ENCODE measurements at places on chromosomes 16 and 17.

GRCh38 chr16:81374550-81374949 lies 59.8 kb downstream of the GAN start:
- no peak for DNase-seq

- no peak for DNase-seq
Measured at GRCh38 chr16:55495616-55496289, 13.1 kb upstream of the LPCAT2 start.

- no peak for DNase-seq
Measured at GRCh38 chr17:13134076-13134475, 116.2 kb upstream of the ELAC2 start.

- DNase-seq = peak; percentile 68
Measured at GRCh38 chr17:7383742-7384488, 3.0 kb downstream of the TNK1 start.

DNA sequence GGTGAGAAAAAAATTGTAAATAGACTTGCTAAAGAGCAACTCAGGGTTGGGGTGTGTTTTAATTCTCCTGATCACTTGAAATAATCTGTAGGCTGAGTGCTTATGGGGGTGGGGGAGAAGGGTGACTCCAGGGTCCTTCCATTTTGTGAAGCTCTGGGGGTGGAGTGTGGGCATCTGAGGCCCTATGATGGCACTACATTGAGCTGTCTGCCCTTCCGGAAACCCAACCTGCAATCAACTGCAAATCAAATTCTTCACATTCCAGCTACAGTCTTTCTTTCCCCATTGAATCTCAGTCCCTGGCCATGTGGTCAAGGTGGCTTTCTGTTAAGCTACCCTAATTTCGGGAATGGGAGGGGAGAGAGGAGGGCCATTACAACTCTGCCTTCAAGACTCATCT lies 6.0 kb upstream of the CDC6 start:
- DNase-seq = no peak

GRCh38 chr17:8360260-8360659 lies 16.2 kb downstream of the KRABD2 start:
- no peak for DNase-seq

- DNase-seq = no peak
Measured at GRCh38 chr16:49456763-49457162, 83.2 kb downstream of the C16orf78 start.

- DNase-seq = no peak
Measured at GRCh38 chr17:66343531-66344078, 41.2 kb downstream of the PRKCA start.

- DNase-seq = no peak
Measured at GRCh38 chr17:76208120-76208519, 32.2 kb downstream of the RNF157 start.

GRCh38 chr16:85650135-85650843 lies 37.2 kb downstream of the GSE1 start:
- no peak for DNase-seq

- no peak for DNase-seq
Measured at GRCh38 chr17:33779234-33779591, 475.9 kb upstream of the CCL2 start.

DNA sequence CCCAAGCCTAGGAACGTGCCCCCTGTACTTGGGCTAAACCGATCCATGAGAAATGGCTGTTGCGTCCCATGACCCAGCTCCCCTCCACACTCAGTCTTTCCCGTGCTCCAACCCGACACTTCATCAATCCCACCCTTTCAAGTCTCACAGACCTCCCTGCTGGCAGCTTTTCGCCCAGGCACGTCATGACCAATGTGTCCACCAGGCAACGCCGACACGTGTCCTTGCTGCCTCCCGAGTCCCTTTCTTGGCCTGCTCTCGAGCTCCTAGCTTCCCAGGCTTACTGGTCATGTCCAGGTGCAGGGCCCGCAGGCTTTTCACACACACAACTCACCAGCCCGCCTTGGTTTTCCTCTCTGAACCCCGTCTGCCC lies 12.2 kb downstream of the MNT start:
- DNase-seq = no peak

- DNase-seq = no peak
Measured at GRCh38 chr17:16215002-16215272, 397 bp downstream of the NCOR1 start.

DNA sequence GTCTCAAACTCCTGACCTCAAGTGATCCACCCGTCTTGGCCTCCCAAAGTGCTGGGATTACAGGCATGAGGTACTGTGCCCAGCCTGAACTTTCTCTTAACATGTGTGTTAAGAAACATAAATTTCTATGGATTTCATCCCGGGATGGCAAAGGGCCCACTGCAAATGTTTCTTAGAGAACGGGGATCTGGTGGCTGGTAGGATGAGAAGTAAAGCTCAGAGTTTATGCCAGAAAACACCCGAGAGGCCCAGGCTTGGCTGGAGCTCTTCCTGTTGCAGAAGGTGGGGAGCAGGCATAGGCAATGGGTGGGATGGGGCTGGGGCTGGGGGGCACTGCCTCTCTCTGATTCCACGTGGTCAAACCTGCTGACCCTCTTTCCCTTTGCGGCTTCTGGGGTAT lies 5.6 kb upstream of the CARHSP1 start:
- no peak for DNase-seq

GRCh38 chr17:45370949-45371413 lies 54.2 kb upstream of the MAP3K14 start:
- no peak for DNase-seq

GRCh38 chr17:80453998-80454556 lies 22.3 kb downstream of the NPTX1 start:
- DNase-seq = no peak

DNA sequence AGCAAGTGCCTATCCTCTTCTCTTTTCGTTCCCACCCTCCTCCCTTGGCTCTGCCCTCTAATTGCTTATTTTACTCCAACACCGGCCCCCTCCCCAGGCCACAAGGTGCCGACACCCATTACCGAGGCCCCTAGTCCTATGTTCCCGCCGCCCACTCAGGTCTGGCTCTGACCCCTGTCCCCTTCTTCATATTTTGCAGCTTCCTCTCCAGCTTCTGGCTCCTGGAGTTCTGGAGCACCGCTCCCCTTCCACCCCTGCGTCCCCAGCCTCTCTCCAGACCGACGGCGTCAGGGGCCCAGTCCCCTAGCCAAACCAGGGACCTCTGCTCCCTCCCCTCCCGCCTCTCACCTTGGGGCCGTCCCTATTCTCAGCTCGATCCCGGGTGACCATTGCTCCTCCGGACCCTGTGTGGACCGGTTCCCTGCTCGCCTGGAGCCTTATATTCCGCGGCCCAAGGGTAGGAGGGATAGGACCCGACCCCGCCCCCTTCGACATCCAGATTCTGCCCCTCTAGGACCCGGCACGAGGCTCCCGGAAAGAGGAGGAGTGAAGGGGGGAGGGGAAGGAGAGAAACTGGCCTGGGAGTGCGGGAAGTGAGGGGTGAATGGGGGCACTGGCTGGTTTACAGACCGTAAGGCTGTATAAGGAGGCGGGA lies at the start of gene HES7:
TSS of gene HES7 (minus strand) at position 412 of the 655 bp plus-strand sequence. CDS start at position 390, 22 bp downstream.
- DNase-seq = no peak

GRCh38 chr17:77453613-77454241 lies 313.0 kb downstream of the SEC14L1 start:
- no peak for DNase-seq

- DNase-seq = no peak
Measured at GRCh38 chr16:24845726-24846547, at the start of gene SLC5A11. SLC5A11 (plus strand) TSS chr16:24845963; CDS start chr16:24858644, 12,681 bp downstream.

- DNase-seq = no peak
Measured at GRCh38 chr17:61157246-61157886, 242.3 kb upstream of the TBX2 start.

DNA sequence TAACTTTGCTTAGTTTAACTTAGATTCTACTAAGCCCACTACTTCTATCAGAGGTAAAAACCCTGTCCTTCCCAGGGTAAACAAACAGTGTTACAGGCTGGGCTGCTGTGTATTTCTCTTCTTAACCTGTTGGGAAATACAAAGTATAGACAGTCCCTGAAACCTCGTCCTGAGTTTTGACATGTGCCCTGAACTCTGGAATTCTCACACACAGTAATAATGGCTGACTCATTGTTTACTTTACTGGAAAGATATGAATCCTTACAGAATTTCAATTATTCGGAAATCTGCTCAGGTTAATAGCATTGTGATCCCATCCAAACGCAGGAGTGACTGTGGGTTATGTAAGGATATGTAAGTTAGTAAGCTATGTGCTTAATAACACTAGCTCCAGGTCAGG lies 199.1 kb downstream of the TMEM114 start:
- DNase-seq = no peak

- no peak for DNase-seq
Measured at GRCh38 chr16:29765167-29766032, 12.7 kb upstream of the ZG16 start.

- DNase-seq = no peak
Measured at GRCh38 chr17:27947005-27947406, 53.8 kb upstream of the LYRM9 start.

DNA sequence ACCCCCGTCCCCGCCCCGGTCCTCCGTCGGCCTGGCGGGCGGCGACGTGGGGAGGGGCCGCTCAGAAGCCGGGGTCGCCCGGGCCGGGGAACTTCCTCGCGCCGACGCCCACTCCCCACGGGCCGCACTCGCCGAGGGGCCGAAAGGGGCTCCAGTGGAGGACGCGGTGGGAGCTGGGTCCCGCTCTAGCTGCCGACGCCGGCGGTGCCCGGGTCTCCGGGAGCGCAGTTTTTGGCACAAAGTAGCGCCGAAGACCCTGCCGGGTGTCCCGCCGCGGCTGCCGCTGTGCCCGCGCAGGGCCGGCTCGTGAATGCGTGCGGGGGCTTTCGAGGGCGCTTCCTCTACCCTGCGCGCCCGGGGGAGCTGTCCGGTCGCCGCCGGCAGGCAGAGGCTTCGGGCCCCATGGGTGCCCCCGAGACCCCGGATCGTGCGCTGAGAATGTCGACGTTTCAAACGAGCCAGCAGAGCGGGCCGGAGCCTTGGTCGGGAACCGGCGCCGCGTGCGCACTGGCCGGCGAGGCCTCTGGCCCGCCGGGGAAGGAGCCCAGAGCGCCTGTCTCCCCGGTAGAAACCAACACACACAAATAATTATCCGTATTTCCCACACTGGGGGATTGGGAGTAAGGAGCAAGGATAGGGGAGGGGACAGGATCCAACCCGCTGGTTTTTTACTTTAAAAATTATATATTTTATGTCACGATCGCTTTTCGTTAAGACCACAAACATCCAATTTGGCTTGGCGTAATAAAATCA lies 46.6 kb upstream of the SLC38A10 start:
- no peak for DNase-seq

DNA sequence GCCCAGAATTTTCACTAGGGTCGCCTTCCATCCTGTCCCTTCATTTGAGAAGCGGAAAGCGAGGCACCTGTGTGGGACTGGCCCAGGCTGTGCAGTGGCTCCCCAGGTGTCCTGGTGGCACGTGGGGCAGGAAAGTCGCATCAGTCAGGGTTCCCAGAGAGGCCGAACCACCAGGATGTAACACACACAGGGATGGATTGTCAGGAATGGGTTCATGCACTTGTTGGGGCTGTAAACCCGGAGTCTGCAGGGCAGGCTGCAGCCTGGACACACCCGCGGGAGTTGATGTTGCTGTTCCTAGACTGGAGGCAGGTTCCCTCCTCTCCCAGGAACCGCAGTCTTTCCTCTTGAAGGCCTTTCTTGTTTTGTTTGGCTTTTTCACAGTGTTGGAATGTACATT lies 30.7 kb upstream of the RPTOR start:
- no peak for DNase-seq

DNA sequence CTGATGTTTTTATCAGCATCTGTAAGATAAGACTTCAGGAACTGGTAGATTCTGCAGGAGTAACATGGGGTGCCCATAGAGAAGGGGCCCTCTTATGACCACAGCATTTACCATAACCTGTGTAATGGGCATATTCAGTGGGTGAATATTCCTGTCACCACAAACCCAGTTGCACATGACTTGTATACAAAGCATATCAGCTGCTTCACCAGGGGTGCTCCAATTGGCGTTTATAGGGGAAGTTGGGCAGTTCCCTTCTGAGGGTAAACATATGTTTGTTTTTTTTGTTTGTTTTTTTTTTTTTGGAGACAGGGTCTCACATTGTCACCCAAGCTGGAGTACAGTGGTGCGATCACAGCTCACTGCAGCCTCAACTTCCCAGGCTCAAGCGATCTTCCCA lies 11.5 kb upstream of the ZG16 start:
- DNase-seq = no peak

DNA sequence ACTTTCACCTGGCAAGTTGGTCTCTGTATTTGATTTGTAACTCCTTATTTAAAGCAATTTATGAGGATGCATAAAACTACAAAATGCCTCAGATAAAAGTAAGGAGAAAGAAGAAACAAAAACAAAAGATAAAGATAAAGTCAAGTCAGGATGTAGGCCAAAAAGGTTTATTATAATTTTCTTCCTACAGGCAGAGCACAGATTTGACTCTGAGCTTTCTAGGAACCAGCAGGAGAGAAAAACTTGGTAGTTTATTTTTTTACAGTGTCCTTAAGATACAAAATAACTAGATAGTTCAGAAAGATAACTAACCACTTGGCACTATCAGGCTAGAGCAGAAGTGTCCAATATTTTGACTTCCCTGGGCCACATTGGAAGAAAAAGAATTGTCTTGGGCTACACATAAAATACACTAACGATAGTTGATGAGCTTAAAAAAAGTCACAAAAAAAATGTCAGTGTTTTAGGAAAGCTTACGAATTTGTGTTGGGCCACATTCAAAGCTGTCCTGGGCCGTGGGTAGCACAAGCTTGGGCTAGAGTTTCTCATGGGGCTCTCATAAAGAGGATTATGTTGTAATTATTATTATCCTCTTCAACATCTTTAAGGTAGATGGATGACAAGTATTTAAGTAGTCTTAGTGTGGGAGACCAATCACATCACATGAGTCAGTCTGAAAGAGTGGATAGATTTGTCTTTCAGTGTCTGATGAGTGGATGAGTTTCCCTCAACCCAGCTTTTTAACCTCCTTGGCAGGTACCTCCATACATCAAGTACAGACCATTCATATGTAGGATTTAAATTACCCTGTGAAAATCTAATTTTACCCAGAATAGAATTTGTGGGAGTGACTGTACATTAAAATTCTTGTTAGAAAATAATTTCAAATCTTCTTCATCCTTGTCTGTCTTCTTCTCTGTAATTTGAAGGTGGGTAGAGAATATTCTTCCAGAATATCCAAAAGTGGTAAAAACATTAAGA lies 17.0 kb downstream of the PAFAH1B1 start:
- DNase-seq = no peak

- DNase-seq = no peak
Measured at GRCh38 chr17:34902831-34903547, 58.3 kb downstream of the CCT6B start.
